ENCODE measurements at places on chromosomes 5 and 9.

DNA sequence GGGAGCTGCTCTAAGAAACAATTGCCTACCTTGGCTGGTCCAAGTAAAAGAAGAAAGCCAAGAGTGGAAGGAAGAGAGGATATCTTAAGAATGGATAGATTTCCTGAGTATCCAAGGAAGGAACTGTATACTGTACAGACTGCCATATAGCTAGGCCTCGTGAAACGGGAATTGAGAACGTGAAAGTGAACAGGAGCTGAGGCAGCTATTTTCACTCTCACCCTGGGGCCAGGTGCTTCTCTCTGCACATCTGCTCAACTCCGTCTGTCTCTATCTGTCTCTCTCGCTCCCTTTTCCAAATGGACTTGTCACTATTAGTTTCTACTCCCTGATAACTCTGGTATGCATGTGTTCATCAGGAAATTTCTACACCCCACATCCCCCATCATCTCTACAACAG lies 35.9 kb upstream of the TESK1 start:
- no peak for DNase-seq

GRCh38 chr5:132096904-132097303 lies 23.3 kb downstream of the CSF2 start:
- DNase-seq: peak; percentile 22

DNA sequence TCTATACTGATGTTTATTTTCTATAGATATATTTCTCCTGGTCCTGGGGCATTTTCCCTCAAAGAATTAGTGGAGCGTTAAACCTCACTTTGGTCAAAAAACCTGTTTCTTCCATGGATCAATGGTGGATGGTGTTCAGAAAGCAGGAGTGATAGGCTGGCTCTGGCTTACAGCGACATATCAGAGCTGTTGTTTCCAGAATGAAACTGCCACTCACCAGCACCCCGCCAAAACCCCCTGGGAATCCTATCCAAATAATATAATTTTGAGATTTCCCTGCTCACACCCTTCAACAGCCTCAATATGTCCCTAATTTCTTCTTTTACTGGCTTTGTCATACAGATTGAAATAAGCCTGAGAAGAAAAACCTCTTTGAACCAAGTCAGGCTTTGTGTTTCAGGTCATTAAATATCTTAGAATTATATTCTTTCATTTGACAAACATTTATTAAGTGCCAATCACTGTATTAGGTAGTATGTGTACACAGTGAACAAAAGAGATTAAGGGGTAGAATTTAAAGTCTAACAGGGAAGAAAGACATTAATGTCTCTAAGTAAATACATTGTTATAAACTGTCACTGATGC lies 144.5 kb upstream of the GPR151 start:
- no peak for DNase-seq

- no peak for DNase-seq
Measured at GRCh38 chr5:143968071-143968878, 156.3 kb downstream of the HMHB1 start.

GRCh38 chr9:35489313-35490154 lies at the start of gene RUSC2:
Gene RUSC2 (plus strand): TSS chr9:35490111. CDS start chr9:35546522, 56,411 bp downstream.
- peak; percentile 80 for DNase-seq

GRCh38 chr9:70261131-70261870 lies 2.5 kb downstream of the SMC5 start:
- DNase-seq: no peak

- no peak for DNase-seq
Measured at GRCh38 chr5:59173578-59173977, 590.7 kb downstream of the RAB3C start.

- no peak for DNase-seq
Measured at GRCh38 chr9:8349376-8349775, 549.8 kb upstream of the DMAC1 start.

DNA sequence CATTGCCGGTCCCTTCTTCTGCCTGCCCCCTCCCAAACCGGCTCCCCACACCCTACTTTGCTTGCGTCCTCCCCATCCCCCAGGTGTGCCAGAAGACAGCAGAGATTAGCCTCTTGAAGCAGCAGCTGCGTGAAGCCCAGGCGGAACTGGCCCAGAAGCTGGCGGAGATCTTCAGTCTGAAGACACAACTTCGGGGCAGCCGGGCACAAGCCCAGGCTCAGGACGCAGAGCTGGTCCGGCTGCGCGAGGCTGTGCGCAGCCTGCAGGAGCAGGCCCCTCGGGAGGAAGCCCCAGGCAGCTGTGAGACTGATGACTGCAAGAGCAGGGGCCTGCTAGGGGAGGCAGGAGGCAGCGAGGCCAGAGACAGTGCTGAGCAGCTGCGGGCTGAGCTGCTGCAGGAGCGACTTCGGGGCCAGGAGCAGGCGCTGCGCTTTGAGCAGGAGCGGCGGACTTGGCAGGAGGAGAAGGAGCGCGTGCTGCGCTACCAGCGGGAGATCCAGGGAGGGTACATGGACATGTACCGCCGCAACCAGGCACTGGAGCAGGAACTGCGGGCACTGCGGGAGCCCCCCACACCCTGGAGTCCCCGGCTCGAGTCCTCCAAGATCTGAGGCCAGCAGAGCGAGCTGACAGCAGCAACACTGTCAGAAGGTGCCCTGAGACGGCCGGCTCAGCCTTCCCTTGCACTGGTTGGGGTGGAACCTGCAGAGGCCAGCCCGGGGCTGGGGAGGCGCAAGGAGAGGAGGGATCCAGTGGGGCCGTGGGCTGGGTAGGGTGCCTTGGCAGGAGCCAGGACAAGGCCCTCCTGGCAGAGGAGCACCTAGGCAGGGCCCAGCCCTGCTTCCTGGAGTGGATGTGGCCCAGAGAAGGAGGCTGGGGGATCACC lies 8.3 kb downstream of the N4BP3 start:
- no peak for DNase-seq

DNA sequence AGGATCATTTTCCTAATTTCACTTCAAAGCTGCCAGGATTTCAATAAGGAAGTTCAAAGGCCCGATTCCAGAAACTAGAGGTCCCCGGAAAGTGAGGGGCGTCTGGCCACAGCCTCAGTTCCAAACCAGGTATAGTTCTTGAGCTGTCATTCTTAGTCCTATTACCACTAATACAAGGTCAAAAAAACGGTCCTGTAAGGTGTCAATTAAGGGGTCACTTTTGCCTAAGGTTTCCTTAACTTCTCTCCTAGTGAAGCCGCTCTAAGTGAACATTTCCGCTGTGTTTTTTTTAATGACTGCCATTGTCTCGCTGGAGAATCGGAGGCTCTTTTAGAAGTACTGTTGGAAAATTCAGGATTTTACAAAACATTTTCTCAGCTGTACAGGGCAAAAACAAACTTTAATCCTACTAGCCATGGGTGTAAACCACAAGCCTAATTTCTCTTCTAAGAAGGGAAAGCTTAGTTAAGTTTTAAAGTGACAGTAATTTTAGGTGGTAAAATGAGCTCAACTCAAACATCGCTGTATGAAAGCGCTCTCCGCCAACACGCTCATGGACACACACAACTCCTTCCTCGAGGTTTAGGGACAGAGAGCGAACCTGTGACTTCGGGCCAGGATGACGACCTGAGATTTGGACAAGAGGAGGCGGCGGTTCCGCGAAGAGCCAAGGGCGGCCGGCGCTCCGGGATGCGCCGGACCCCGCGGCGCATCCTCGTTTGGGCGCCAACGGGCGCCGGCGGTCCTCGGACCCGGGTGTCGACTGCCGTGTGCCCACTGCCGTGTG lies 76.7 kb upstream of the IFNE start:
- DNase-seq: peak; percentile 34

DNA sequence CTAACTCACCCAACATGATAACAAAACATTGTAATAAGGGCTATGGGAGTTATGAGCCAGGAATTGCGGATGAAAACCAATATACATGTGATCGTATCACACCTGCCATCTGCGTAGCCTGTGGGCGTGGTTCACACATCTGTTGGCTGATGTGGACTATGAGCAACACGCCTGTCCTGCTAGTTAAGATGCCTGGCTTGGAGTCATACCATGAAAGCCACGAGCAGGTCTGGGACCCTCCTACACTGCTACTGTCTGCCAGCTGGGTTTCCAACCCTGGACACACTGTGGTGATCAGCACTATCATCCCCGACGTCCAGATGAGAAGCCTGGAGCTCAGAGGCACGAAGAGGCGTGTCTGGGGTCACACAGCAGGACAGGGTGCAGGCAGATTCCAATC lies 40.2 kb downstream of the STK10 start:
- DNase-seq: no peak

- DNase-seq: no peak
Measured at GRCh38 chr9:114561771-114562170, 25.8 kb upstream of the ATP6V1G1 start.

DNA sequence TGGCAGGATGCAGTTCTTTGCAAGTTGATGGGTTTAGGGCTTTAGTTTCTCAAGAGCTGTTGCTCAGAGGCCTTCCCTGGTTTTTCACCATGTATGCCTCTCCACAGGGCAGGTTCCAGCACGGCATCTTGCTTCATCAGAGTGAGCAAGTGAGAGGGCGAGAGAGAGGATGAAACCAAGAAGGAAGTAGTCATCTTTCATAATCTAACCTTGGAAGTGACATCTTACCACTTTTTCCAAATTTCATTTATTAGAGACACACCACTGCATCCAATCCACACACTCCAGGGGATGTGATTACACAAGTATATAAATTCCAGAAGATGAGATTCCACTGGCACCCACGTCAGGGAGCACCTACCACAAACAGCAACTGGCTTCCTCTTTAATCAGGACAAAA lies 294.4 kb downstream of the MARCHF11 start:
- DNase-seq: no peak

DNA sequence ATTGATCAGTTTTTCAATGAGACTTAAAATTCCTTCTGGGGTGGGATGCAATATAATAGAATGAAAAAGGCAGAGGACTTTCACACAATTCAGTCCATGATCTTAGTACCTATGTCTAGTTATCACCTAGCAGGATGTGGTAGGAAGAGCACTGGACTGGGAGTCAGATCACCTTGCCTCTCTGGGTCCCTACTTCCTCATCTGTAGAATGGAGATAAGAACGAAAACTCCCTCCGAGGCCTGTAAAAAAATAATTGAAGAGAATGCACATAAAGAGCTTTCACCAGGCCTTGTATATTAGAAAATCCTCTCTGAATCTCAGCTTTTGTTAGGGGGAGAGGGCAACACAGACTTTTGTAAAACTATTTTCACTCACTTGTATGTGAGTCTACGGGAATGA lies 681 bp upstream of the TMEFF1 start:
- no peak for DNase-seq

DNA sequence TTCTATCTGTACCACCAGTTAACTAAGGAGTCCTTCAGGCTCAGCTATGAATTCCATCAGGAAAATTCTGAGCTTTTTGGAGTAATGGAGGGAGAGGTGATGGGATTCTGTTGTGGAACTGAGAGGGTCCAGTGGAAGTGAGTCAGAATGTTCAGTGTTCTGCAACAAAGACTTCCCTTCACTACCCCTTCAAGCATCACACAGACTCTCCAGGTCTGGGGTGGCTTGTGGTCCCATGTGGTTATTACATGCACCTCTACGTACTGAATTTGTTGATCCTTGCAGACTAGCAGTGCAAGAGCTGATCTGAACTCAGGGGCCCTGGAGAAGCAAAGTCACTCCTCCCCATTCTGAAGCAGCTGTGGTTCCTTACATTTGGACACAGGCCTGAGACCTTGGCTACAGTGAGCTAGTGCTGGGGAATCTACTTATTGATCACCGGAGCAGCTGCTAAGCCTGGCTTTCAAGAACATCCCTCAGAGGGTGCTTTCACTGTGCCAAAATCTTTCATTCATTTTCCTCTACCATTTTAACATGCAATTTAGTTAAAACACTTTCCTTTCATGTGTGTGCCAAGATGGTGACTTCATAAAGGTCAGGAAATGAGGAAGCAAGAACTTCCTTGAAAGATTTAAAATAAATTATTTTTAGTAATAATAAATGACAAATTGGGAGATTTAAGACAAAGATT lies 75.0 kb upstream of the TNC start:
- no peak for DNase-seq

- DNase-seq: no peak
Measured at GRCh38 chr5:169104937-169105494, 195.9 kb downstream of the SLIT3 start.

GRCh38 chr5:128199104-128199503 lies 115.5 kb downstream of the SLC12A2 start:
- DNase-seq: no peak

DNA sequence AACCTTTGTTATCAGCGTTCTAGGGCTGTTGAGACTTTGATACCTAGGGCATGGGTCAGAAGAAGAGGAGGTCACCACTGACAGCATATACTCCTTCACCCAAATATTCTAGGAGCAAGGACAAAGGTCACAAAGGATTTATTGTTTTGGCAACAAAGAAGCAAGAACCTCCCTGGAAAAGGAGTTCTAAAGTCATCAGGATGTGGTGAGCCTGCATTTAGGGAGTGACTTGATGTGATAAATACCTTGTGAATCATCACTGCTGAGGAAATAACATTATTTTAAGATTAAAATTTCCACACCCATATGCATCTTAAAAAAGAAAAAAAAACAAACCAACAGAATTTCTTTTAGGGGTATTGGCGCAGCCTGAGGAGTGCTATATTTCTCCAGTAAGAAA lies 13.9 kb downstream of the IFNA1 start:
- DNase-seq: no peak

- DNase-seq: no peak
Measured at GRCh38 chr5:134252671-134253070, 26.8 kb upstream of the PPP2CA start.

GRCh38 chr5:150434464-150434863 lies 15.1 kb downstream of the RPS14 start:
- no peak for DNase-seq
